ENCODE measurements at places on chromosomes 11 and 22. TPM values are rescaled to one million over a fixed set of nuclear protein-coding genes. Genes with fewer than 3 reads are reported as not detected.
A peak's percentile ranks its signal among the peaks of the same experiment; 100 is the strongest.

DNA sequence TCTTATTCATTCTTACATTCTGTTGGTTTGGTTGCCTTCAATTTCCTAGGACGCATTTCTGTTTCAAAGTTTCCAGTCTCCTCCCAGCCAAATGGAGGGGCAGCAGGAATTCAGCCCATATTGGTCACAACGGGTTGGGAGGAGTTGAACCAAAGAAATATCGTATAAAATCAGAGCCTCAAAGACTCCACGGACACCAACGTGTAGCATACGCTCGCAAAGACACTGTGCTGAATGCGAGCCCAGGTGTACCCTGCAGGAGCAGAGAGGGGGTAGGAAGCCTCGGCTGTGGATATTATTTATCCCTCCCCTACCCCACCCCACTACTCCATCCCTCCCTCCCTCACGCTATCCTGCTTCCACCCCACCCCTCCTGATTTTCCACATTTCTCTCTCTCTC is 15.5 kb upstream of the CCND1 start:
- no peak overlapping the region for H3K4me3 ChIP-seq
- no peak for DNase-seq
- no peaks in the 10 kb centered on the region for H3K27me3 ChIP-seq
- H3K4me1 ChIP-seq = no peaks in the 10 kb centered on the region

DNA sequence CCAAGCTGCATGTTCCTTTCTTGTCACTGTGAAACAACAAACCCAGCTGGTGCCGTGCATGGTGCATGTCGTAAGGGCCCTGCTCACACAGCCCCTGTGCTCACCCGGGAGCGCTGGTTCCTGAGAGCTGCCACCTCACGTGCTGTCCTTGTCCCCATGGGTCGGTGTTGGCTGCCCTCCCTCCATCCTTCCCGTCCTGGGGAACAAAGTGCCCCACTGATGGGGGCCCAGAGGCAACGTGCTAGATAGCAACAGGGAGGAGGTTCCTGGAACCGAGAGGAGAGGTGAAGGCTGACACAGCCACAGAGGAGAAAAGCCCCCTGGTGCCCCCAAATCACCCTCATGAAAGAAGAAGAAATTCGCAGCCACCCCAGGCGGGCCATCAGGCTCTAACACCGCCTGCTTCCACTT is 56.6 kb upstream of the SLC22A12 start:
- no peak overlapping the region for H3K27ac ChIP-seq
- H3K4me1 ChIP-seq = no peaks in the 10 kb centered on the region
- H3K4me3 ChIP-seq = no peak overlapping the region
- no peaks in the 10 kb centered on the region for H3K27me3 ChIP-seq

DNA sequence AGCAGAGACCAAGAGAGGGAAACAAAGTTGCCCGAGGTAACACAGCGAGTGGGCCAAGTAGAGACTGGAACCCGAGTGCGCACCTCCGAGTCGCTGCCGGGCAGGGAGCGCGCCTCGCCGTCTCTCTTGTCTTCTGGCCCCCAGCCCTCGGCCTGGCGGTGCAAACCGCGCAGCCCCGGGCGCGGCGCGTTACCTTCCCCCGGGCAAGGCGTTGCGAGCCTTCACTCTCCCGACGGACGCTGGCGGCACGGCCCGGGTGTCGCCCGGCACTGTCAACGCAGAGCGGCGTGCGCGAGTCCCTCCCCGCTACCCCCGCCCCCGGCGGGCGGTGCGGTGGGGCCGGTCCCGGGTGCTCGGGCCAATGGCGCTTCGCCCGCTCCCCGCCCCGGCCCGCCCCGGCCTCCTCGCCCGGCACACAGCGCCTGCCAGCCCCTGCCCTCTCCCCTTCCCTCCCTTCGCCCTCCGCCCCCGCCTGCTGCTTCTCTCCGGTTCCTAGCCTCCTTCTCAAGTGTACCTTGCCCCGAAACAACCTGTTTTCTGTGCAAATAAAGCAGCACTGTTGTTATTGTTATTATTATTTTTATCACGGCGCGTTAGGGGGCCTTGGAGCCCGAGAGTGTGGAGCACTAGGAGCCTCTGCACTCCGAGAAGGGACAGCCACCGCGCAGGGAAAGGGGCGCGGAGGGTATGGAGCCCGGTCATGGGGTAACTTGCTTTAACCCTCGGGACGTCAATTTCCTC is at the start of gene SYTL2:
Gene SYTL2, minus strand, starts transcription at position 271 of the 741 bp plus-strand sequence. CDS start 53,416 bp downstream, outside the sequence.
- H3K27ac ChIP-seq = no peak within 1 kb of the TSS
- H3K4me3 ChIP-seq = peak within 1 kb of the TSS; percentile 76
- H3K36me3 ChIP-seq = no peaks in the 10 kb centered on the region
- no peaks in the 10 kb centered on the region for H3K27me3 ChIP-seq

GRCh38 chr11:128503245-128503991 is 83.9 kb downstream of the ETS1 start:
- H3K27me3 ChIP-seq = no peaks in the 10 kb centered on the region
- DNase-seq = no peak
- H3K27ac ChIP-seq = no peak overlapping the region

- no peaks in the 10 kb centered on the region for H3K27me3 ChIP-seq
- H3K27ac ChIP-seq = no peak overlapping the region
- no peak for DNase-seq
- H3K4me1 ChIP-seq = no peaks in the 10 kb centered on the region
These were observed 13.2 kb upstream of the SCUBE2 start for GRCh38 chr11:9104580-9104979.

DNA sequence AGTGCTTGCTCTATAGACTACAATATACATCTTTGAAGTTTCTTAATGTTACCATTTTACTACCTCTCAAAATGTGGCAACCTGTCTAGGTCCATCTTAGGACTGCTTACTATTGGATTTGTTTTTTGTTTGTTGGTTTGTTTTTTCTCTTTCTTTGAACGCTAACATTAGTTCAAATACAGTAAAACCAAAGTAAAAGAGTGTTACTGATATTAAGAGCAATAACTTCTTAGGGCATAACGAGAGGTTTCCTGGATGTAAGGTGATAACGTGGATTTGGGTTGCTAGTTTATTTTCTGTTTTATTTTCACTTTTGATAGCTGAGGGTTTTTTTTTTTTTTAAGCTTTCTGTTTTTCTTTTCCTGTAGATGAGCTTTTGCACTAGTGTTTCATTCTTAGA is 43.6 kb downstream of the TMEM135 start:
- H3K36me3 ChIP-seq = no peaks in the 10 kb centered on the region
- H3K4me3 ChIP-seq = no peak overlapping the region
- no peak overlapping the region for H3K27ac ChIP-seq
- no peak for DNase-seq

DNA sequence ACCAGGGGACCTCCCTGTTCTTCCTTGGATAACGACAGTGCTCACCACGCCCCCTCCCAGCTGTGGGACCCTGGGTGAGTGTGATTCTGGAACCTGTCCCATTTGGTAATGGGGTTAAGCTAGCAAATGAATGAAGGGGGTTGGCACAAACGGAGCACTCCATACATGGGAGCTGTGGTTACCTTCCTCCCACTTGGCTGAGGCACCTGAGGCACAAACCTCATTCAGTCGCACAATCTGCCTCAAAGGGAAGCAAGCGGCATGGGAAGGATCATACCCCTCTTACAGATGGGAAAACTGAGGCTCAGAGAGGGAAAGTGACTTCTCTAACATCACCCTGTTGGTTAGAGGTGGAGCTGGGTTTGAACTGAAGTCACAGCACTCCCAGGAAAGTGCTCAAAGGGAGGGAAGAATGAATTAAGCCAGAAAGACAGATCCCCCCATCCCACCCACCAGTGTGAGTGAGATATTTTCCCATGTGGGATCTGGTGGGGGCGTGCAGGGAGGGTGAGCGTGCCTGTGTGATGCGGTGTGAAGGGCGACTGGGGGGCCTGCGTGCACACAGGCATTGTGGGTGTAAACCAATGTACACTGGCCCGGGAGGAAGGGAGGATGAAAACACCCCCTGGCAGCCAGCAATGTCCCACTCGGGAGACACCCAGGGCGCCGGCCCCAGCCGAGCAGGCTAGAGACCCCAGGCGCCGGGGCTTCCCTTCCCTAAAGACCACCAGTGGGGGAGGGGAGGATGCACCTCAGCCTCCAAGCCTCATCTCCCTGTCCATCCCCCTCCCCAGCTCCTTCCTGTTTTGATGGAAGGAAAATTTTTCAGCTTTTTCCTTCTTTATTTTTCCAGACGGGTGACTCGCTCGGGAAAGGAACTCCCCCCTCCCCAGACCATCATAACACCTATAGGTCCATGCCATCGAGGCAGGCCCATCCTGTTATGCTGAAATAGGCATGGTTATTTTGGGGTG is 8.0 kb upstream of the PDGFB start:
- H3K36me3 ChIP-seq = no peaks in the 10 kb centered on the region
- H3K4me3 ChIP-seq = no peak overlapping the region
- DNase-seq = no peak

OR56A1 gene
- total RNA-seq = 0.02 TPM

KDM4D gene
- 0.24 TPM for total RNA-seq

B4GALNT4 gene
- total RNA-seq = 52.5 TPM

SAMM50 gene
- 43.4 TPM for total RNA-seq

CATSPERZ gene
- not detected for total RNA-seq

HOATZ gene
- total RNA-seq = 1.7 TPM

NAP1L4 gene
- total RNA-seq = 71.3 TPM

KIRREL3 gene
- total RNA-seq = 0.25 TPM

Data from ovary (tissue), 10 donors.